Smooth muscle cell of the brain vasculature (primary cell): ENCODE measurements at places on chromosomes 5 and 9.

DNA sequence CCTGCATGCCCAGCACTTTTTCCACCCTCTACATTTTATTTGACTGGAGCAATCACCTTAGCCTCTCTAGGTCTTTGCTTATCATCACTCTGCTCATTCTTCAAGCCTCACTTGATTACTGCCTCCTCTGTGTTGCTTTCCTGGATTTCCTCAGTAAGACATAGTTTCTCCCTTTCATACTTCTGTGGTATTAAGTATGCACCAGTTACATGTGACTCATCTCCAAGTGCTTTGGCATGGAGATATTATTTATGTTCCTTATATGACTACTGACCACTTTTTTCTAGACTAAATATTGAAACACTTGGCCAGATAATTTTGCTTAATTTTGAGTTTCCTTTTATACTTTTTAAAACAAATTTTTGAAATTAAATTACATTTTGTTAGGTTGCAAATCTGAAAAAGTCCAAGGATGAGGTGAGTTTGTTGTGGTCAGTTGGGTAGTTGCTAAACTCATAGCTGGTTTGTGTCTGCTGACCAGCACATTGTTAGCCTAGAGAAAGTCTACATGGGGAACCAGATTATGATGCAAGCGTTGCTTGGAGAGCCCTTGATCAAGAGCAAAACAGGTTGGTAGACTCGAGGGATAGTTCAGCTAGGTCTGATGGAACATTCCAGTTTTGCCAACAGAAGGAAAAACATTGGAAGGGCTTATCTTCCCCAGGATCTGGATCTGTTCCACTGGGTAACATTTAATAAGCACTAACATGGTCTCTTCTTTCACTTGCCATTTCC, 140.2 kb downstream of the TMC1 start:
- DNase-seq = no peak

DNA sequence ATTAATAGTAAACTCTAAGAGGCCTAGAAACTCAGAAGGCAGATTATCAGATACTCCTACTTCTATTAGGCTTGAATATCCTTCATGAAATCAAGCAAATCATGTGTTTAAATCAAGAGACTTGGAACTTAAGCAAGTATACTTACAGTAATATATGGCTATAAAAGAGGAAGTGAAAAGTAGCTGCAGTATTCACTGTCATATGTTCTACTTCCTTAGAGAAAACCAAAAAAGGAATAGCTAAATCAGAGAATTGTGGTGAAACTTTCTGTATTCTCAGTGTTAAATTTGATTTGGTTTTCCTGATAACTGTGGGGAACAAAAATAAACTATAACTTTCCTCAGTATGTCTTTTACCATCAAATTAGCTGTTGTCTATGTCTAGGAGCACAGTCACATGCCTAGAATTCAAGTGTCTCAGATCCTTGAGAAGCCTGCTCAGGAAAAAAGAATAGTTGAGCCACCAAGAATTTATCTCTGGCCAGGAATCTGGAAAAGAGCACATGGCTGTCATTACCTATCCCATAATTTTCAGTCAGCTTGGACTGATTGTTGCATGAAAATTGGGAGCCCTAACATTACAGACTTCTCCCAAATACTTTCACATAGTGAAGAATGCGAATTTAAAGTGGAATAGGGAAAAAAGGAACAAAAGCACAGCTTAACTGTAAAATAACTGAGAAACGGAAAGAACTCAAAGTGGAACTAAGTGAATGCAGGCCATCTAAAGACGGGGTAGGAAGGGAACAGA, 1.7 kb downstream of the FKBP15 start:
- no peak for DNase-seq

DNA sequence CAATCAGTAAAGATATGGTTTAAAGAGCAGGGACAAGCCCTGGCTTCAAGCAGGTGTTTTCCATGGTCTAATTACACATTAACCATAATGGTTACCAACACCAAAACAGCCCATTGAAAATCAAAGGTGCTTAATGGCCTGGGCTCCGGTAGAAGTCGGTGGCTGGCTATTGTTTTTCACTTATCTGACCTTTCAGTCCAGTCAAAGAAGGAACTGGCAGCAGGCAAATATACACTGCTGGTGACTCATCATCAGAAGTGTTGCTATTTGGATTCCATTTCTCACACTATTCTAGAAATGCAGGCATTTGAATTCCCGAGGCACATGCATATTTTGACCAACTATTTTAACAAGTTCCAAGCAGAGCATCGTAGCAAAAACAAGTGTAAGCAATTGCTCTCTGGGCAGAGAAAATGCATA, 26.3 kb upstream of the GABRP start:
- DNase-seq = no peak

GRCh38 chr9:30815585-30815984, 1568.9 kb upstream of the ACO1 start:
- no peak for DNase-seq

DNA sequence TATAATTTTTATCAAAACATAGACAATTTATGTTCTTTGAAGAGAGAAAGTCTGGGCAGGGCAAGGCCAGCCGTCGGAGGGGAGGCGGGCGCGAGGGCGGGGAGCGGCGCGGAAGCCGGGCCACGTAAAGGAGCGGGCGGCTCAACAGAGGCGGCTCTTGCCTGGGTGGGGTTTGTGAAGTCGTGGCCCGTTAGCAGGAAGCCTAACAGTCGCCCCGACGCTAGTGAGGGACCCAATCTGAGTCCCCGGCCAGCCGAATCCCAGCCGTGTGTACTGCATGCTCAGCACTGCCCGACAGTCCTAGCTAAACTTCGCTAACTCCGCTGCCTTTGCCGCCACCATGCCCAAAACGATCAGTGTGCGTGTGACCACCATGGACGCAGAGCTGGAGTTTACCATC, 1129.2 kb downstream of the CDH9 start:
- no peak for DNase-seq

DNA sequence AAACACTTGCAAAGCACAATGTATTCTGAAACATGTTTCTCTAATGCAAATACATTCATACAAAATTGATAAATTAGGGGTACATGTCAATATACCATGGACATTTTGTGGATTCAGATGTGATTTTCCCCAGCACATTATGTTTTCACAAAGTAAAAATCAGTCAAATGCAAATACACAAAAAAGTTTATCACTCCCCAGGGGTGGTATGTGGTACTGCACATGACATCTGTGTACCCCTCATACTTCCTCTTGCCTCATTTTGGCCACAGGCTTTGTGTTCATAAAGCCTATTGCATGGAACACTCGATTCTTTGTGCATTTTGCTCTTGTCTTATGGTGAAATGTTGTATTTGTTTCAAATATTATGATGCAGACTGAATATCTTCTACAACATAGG, 116.8 kb upstream of the PDE4D start:
- DNase-seq = no peak
